ENCODE measurements at places on chromosomes 6 and 20.

DNA sequence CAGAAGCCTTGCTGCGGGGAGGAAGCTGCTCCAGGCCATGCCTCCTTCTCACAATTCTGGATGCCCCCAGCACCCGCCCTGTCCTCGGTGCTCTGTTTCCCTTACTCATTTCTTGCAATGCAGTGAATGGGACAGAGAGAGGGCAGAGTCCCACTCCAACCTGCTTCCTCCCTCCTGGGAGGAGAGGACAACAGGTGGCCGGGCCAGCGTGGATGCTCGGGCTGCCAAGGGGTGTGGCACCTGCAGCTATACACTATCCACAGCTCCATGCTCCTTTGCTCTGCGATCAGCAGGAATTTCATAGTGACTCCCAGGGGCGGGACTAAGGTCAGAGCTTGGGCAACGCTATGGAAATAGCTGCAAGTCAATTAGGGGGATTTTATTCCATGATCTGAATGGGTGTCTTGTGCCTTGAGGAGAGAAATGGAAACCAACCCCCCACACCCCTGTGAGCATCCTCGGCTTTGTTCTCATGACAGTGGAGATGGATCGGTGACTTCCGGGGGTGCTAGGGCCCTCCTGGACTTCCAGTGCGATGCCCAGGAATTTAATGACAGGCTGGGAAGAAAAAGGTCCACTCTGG is 192.5 kb downstream of the MYLK4 start:
- no peak for DNase-seq

DNA sequence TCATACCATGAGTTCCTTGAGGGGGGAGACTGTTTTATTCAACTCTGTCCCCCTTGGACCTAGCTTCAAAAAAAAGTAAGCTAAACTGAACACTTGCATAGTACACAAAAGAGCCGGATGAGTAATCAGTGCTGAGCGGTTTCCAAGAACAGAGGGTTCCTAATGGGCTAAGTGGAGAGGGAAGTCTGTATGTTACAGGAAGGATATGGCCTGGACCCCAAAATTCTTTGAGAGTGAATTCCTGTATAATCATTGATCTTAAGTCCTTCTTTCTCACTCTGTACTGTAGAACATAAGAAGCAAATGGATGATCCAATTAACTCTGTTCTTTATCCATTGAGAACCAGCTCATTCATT is 324.7 kb upstream of the CNR1 start:
- DNase-seq: no peak

DNA sequence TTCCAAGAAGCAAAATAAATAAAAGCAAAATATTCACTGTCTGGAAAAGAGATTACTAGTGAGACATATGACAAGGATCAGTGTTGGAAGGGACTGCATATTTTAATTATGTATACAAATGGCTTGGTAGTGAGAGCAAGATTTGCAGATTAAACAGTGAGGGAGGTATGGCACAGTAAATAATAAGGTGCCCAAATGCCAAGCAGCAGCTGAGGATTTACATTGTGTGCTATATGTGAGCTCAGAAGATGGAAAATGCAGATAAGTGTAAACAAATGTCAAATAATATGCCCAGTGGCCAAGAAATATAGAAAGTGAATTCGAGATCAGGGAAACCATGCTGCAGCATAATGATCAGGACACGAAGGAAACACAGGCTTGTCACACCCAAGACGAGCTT is 173.8 kb upstream of the NRSN1 start:
- DNase-seq: no peak

GRCh38 chr6:51360287-51360686 is 541.6 kb downstream of the TFAP2B start:
- no peak for DNase-seq

GRCh38 chr6:150536835-150537234 is 62.9 kb upstream of the PLEKHG1 start:
- DNase-seq: no peak

DNA sequence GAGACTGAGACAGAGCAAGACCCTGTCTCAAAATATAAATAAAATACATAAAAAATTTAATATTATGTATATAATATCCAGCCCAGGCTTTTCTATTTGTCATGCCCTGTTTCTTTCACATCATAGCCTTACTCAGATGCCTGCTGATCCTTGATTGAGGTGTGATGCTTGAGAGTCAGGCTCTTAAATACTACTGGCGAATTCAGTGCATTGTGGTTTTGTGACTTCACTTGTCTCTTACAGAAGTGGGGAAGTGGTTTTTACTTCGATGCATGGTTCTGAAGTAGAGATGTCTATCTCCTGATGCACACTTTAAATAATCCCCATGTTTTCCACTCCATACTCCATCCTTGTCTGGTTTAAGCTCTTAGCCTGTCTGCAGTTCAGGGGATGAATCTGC is 29.1 kb downstream of the ASXL1 start:
- no peak for DNase-seq

DNA sequence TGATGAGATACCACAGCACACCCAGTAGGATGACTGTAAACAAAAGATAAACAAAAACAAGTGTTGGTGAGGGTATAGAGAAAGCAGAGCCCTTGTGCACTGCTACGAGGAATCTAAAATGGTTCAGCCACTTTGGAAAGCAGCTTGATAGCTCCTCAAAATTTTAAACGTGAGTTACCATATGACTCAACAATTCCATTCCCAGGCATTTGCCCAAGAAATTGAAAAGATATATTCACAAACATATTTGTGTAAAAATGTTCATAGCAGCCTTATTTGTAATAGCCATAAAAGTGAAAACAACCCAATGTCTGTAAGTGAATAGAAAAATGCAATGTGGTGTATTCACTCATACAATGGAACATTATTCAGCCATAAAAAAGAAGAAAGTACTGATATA is 141.0 kb upstream of the BTBD3 start:
- DNase-seq: no peak

DNA sequence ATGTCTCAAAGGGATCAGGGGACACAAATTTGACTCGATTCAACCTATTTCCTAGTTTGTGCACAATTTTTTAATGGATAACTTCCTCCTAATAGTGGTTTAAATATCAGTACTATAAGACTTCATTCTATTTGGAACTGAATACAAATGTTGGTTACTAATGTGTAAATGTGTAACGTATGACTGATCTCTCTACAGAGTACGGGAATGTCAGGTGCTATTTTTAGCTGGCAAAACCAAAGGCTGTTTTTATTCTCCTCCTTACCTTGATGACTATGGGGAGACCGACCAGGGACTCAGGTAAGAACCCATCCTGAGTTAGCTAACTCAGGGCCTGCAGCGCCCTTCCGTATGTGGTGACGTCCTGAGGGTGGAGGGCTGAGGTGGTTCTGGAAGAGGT is 33.0 kb downstream of the PRPH2 start:
- no peak for DNase-seq

- no peak for DNase-seq
These were observed 69.1 kb downstream of the CBLN4 start for GRCh38 chr20:55936209-55936595.

- DNase-seq: no peak
These were observed 239.8 kb downstream of the PTPRT start for GRCh38 chr20:42949950-42950349.

GRCh38 chr20:40467703-40468411 is 221.2 kb downstream of the MAFB start:
- DNase-seq: no peak

DNA sequence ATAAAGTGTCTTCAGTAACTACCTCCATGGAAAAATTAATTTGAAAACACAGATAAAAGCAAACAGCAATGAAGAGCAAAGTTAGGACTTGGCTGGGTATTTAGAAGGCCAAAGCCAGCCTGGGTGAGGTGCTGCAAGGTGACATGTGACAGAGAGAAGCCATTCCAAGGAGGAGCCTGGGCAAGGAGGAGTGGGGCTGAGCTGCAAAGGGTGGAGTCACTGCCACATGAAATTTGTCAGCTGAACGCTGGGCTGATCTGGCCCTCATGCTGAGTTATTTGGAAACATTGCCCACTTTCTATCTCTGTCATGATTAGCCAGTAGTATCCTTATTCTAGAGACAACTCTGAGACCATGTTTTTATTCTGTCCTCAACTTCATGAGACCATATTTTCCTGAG is 76.3 kb downstream of the PERP start:
- DNase-seq: no peak

DNA sequence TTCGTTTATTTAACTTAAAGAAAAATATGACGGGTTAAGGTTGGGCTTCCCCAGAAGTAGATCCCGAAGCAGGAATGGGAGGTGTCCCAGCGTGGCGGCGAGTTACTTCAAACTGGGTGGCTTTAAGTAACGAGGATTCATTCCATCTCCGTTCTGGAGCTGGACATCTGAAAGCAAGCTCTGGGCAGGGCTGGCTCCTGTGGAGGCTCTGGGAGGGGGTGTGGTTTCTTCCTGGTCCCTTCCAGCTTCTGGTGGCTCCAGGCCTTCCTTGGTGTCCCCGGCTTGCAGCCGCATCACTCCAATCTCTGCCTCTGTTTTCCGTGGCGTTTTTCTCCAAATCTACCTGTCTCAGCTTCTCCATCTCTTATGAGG is 47.3 kb upstream of the BHLHE23 start:
- DNase-seq: no peak

GRCh38 chr6:138805016-138805765 is 9.3 kb downstream of the ECT2L start:
- DNase-seq: no peak

DNA sequence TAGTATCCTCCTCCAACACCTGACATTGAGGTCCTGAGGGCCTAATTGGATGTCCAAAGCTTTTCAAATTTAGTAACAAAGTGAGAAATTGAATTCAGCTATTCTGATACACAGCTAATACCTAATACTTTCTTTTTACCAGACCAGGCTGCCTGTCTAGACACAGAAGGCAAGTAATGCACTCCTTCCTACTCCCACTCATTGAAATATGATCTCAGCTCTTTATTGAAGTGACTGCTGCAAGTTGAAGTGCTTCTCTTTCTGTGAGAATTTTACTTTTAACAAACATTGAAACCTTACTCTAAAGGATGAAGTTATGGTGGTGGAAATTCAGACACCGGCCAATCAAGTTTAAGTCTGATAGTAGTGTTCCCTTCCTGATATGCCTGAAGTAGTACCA is 90.8 kb upstream of the OGFRL1 start:
- DNase-seq: peak; percentile 57

DNA sequence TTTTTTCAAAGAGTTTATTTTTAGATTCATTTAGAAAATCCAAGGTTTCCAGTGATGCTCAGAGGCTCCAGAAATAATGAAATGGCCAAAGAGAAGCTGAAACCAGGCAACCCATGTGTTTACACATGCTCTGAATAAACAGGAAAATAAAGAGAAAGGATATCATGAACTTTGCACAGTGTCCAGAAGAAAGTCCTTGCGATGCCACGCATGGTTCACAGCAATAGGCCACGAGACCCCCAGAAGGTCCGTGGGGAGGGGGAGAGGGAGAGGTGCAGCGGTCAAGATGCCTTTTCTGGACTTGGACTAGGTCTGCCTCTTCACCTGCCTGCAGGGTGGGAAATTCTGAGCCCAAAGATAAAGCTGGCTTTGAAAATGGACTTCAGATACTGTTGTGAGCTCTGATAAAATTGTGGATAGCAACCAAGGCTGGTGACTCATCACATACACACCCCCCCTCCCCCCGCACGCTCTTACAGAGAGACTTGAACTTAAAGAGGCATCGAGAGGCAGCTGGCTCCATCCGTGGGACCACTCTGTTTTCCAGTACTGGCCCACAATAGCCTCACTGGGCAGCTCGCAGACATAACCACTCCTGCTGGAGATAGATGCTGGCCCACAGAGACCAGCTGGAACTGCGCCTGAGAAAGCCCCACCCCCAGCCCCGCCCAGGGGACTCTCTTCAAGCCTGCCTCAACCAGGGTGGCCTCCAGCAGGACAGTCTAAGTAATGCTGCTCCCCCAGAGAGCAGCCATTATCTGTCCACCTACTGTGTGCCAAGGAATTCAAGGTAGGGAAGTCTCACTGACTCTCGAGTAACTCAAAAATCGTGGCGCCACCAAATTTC is 21.2 kb upstream of the NFATC2 start:
- DNase-seq: peak; percentile 26

DNA sequence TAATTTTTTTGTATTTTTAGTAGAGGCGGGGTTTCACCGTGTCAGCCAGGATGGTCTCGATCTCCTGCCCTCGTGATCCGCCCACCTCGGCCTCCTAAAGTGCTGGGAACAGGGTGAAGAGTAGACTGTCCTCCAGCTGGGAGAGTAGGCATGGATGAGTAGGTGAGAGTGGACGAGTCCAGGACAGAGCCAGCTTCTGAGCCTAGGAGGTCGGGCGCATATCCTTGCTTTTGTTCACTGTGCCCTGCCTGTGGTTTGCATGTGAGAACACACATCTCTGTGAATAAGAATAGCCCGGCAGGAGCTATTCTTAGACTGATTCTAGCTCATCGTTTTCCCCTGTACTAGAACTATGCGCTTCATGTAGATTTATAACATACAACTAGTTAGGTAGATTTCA is 78.3 kb downstream of the RPP40 start:
- no peak for DNase-seq

DNA sequence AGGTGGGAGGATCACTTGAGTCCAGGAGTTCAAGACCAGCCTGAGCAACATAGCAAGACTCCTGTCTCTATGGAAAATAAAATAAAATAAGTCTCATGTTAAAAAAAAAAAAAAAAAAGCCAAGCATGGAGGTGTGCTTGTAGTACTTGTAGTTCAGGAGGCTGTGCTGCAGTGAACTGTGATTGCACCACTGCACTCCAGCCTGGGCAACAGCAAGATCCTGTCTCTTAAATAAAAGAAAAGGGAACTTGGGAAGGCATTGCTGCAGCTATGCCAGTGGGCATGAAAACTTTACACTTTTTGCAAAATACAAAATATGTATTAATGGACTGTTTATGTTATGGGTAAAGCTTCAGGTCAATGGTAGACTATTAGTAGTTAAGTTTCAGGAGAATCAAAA is 37.5 kb upstream of the REV3L start:
- no peak for DNase-seq

DNA sequence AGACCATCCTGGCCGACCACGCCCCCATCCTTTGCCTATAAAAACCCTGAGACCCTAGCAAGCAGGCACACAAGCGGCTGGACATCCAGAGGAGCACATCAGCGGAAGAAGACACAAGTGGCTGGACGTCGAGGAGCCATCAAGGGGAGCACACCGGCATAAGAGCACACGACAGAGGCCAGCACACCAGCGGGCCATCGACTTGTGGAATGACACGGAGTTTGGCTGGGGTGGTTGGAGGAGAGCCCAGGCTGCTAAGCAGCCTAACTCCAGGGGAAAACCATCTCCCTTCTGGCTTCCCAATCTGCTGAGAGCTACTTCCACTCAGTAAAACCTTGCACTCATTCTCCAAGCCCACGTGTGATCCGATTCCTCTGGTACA is 44.8 kb upstream of the BCLAF1 start:
- DNase-seq: no peak

- no peak for DNase-seq
These were observed 79.7 kb downstream of the MMS22L start for GRCh38 chr6:97203343-97203742.
